CD4-positive, alpha-beta T cell treated with Interleukin-4 for 1 hour (primary cell): ENCODE measurements at places on chromosomes 13 and 19.

- no peak for DNase-seq
These were observed 315.9 kb downstream of the SLC7A1 start for GRCh38 chr13:29279356-29280254.

DNA sequence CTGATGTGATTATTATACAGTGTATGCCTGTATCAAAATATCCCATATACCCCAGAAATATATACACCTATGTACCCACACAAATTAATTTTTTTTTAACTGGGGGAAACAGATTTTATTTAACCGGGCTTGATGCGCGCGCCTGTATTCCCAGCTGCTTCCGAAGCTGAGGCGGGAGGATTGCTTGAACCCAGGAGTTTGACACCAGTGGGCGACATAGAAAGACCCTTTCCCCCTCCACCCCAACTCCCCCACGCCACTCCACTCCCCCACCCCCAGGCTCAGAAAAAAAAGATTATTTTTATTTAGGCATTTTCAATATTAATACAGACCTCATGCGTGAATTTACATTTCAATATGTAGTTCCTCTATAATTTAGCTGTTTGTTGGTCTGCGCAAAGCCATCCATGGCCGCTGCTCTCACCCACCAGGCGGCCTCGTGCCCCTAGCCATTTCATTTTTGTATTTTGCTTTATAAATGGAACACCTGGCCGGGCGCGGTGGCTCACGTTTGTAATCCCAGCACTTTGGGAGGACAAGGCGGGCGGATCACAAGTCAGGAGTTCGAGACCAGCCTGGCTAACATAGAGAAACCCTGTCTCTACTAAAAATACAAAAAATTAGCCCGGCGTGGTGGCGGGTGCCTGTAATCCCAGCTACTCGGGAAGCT is 836 bp upstream of the VPS36 start:
- no peak for DNase-seq

DNA sequence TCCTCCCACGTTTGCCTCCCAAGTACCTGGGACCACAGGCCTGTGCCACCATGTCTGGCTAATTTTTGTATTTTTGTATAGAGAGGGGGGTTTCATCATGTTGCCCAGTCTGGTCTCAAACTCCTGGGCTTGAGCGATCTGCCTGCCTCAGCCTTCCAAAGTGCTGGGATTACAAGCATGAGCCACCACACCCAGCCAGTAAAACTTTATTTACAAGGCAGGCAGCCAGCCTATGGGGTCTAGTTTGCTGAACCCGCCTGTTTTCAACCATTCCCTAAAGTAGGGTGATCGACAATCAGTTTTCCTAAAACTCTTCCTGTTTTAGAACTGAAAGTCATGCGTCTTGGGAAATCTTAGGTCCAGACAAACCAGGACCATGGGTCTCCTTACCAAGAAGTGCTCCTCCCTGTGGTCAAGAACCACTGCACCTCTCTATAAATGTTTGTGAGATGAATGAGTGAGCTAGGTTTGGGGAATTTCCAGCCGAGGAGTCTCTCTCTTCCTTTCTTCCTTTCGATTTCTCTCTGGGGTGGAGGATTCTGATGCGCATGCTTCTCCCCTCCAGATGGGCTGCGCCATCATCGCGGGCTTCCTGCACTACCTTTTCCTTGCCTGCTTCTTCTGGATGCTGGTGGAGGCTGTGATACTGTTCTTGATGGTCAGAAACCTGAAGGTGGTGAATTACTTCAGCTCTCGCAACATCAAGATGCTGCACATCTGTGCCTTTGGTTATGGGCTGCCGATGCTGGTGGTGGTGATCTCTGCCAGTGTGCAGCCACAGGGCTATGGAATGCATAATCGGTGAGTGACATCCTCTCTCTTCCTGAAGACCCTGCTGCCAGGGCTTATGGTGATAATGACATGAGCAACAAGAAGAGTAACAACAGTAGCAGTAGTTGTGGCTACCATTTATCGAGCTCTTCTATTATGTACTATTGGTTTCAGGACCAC is 38.7 kb downstream of the ADGRE1 start:
- DNase-seq, result peak; percentile 17

- DNase-seq, result no peak
These were observed 23.9 kb downstream of the PIBF1 start for GRCh38 chr13:72805676-72806346.

DNA sequence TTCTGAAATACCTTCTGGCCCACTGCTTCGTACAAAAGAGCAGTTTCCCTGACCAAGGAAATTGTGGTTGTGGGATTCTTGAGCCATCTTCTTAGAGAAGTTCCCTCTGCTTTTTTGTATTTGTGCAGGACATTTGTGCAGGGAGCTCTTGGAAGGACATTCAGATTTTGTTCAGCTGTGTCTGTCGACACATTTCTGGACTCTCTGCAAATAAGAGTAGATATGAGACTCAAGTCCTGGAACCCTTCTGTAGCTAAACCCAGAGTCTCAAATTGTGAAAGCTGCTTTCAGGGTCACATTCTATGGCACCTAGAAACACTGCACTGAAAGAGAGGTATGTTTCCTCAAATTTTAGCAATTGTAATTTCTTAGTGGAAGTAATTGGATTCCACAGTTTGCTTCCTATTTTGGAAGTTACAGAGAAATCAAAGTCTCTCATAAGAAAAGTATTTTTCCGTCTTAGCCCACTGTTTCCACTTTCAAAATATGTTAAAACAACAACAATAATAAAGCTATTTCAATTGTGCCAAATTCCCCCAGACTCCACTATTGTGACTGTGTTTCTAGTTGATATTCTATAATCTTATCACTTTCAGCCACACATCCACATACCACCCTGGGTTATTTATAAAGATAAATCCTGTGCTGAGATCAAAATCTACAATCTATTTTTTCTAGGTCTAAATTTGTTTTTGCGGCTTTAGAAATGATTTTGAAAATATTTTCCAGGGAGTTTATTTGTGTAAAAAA is 224.0 kb downstream of the COG6 start:
- DNase-seq, result no peak

DNA sequence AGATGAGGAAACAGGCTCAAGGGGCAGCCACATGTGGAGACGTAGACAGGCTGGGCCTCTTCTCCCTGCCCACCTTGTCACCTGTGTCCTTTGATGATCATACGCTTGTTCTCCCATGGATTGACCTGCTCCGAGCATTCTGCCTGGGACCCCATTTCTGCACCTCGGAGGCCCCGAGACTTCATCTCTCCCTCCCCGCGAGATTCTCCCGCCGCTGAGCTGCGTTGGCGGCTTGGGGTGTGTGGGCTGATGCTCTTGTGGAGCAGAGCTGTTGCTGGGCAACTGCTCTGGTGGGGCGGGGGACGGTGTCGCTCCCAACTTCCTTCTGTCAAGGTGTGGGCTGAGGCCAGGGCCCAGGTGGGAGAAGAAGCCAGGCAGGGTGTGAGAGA is 22.1 kb downstream of the MAST3 start:
- peak; percentile 51 for DNase-seq

- no peak for DNase-seq
These were observed 20.3 kb downstream of the RFX1 start for GRCh38 chr19:13985771-13986347.

GRCh38 chr13:58048670-58049069 is 417.1 kb downstream of the PCDH17 start:
- no peak for DNase-seq

DNA sequence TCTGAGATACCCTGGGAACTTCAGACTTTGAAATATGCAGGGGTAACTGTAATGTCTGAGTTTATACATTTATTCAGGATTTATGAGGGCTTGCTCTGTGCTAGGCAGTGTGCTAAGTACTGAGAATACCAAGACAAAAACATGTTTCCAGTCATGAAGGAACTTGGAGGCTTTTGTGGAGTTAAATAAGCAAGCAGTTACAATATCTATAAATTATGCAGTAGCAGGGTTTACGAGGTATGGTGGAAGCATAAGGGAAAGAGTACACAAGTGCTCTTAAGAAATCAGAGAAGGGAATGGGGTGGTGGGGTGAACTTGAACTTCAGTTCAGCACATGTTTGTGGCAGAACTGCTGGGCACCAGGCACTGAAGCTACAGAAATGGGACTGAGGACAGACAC is 28.0 kb downstream of the MAB21L1 start:
- no peak for DNase-seq

- DNase-seq, result no peak
These were observed 575.1 kb downstream of the SLITRK6 start for GRCh38 chr13:85223883-85224656.

- no peak for DNase-seq
These were observed 16.4 kb downstream of the SLC27A1 start for GRCh38 chr19:17486545-17487240.

DNA sequence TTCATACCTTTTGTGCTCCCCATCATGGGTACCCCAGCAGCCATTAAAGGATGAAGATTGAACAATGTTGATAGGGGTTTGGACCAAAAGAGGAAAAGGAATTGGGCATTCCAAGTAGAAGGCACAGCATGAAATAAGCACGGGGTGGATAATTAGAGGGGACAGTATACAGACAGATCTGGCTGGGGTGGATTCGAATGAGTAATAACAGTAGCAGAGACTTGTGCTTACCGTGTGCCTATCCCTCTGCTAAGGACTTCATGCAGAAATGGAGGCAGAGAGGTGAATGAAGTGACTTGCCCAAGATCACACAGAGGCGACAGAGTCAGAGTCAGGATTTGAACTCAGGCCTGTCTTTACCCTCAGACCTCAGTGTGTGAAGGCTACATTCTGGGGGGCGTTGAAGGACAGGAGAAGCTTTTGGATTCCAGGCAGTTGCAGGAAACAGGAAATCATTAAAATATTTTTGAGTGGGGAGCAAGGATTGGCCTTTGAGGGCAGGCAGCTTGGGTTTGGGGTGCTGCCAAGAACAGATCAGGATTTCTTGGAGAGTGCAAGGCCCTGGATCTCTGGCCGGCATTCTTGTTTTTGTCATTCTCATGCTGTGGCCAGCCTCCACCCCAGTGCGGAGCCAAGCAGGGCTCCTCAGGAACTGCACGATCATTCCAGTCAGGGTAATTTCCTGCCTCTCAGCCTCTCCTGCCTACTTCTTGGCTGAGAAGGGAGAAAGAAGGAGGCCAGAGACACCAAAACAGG is 18.7 kb downstream of the PAF1 start:
- no peak for DNase-seq

DNA sequence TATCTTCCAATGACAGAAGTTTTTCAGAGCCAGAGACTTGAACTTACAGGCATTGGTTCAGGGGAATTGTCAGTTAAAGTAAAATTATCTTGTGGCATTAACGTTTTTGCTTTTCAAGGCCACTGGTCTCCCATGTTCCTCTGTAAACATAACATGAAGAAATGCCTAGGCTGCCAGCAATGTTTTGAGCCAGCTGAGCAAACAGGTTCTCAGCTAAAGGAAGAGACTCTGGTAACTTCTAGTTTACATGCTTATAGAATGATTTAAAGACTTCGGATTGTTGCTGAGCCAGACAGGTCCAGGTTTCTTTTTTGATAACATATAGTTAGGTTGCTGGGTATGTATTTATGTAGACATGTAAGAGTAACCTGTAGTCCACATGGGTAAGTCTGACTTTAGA is 35.7 kb downstream of the ZNF493 start:
- no peak for DNase-seq

DNA sequence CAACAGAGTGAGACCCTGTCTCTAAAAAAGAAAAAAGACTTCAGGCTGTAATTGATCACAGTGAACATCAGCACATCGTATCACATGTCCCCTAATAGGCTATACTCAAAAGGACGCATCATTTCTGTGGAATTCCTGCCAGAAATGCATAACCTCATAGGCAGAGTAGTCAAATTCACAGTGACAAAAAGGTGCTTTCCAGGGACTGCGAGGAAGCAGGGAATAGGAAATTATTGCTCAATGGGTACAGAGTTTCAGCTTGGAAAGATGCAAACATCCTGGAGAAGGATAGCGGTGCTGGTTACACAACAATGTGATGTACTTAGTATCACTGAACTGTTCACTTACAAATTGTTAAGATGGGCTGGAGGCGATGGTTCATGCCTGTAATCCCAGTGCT is 41.1 kb upstream of the MRI1 start:
- DNase-seq, result no peak

DNA sequence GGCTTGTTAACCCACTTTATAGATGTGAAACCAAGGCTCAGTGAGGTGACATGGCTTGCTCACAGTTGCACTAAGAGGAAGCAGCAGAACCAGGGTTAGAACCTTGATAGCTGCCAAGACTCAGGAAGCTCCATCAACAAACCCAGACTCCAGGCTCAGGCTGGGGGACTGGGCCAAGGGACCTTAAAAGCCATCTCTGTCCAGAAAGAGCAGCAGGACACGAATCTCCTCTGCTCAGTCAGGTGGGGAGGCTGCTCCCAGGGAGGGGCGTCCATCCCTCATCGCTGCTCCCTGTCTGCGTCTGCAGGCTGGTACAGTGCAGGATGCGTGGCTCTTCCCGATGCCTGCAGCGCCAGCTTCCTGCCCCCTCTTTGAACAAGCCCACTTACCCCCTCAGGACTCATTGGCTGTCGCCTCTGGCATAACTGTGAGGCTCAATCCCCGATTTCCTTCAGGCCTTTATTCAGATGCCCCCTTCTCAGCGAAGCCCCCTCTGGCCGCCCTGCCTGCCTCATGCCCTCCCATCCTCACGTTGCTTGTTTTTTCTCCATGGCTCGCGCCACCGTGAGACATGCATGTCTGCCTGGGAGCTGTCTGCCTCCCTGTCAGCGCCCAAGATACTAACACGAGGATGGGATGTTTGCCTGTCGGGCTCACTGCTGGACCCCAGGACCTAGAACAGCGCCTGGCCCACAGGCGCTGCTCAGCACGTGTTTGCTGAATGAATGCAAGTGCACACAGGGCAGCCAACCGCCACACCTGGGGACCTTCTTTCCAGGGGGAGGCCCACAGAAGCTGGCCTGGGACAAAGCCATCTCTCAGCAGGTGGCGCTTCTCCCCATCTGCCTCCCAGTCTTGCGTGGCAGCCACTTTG is 21.5 kb downstream of the AKT2 start:
- no peak for DNase-seq

- no peak for DNase-seq
These were observed 4.6 kb upstream of the ASPDH start for GRCh38 chr19:50518091-50519005.

DNA sequence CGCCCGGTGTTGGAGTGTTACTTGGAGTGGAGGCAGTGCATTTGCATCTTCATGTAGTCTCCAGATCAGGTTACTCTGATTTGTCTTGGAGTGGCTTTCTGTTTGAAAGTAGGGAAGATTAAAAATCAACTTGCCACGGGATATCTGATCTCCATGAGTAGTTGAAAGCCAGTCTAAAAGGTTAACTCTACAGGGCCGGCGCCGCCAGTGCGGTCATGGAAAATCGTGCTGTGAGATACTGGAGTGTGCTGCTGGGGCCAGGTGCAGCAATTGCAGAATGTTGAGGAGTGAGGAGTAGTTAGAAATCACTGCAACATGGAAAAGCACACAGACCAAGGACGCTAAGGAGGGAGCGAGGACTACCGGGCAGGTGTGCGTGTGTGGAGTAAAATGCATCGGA is 175.0 kb downstream of the STK24 start:
- no peak for DNase-seq

GRCh38 chr13:27709779-27710178 is 82.5 kb upstream of the GSX1 start:
- no peak for DNase-seq

DNA sequence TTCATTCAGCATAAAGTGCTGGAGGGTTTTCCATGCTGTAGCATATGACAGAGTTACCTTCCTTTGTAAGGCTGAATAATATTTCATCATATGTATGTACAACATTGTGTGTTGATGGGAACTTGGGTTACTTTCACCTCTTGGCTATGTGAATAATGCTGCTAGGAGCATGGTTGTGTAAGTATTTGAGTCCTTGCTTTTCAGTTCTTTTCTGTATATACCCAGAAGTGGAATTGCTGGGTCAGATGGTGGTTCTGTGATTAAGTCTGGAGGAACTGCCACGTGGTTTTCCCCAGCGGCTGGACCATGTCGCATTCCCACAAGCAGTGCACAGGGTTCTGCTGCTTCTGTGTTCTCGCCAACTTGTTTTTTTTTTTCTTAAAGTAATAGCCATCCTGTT is 101.2 kb upstream of the TEX29 start:
- DNase-seq, result no peak
